Putamen (tissue), 1 donor: ENCODE measurements at places on chromosomes 6 and 20.

GRCh38 chr20:33267701-33268100 lies 15.3 kb upstream of the BPIFB1 start:
- no peak for DNase-seq

GRCh38 chr6:3991941-3992340 lies 87.0 kb downstream of the FAM217A start:
- no peak for DNase-seq

DNA sequence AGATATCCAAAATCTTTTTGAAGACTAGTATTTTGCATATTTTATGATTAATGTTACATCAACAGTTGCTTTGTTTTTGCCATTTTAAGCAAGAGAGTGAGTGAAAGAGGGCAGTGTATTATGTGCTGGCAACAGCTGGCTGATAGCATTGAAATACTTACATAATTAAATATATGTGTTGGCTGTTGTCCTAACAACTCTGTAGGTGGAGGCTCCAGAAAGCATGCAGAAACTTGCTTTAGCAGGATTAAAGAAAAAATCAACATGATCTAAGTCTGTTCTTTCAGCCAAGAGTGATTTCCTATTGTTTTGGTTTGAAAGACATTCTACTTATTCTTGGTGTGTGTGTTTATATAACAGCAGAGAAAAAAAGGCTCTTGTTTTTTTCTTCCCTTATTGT lies 127.5 kb downstream of the CDKAL1 start:
- peak; percentile 4 for DNase-seq

DNA sequence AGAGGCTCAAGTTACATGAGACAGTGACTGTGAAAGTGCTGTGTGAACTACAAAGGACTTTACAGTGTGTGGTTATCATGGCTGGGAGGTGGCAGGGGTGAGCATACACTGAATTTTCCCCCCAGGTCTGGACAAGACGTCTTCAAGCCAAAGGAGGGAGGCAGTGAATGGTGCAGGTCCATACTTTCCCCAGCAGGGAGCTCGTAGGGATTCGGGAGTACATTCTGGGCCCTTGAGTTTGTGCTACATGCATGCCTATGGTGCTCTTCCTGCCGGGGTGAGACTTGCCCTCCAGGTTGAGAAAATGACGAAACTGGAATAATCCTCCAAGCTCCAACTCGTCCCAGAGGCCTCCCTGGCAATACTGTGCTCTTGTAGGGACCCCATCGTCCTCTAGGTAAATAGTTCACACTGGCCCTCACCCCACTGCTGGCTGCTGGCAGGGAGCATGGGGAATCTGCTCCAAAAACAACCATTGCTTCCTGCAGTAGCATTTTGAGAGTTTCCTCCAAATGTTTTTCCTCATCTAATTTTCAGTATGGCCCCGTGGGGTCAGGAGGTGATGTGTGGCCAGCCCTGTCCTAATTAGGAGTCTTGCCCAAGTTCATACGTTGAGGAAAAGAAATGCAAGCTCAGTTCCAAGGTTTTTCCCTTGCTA lies 57.6 kb downstream of the ZNF831 start:
- no peak for DNase-seq

- no peak for DNase-seq
Measured at GRCh38 chr6:82915666-82916065, 150.0 kb downstream of the UBE3D start.

DNA sequence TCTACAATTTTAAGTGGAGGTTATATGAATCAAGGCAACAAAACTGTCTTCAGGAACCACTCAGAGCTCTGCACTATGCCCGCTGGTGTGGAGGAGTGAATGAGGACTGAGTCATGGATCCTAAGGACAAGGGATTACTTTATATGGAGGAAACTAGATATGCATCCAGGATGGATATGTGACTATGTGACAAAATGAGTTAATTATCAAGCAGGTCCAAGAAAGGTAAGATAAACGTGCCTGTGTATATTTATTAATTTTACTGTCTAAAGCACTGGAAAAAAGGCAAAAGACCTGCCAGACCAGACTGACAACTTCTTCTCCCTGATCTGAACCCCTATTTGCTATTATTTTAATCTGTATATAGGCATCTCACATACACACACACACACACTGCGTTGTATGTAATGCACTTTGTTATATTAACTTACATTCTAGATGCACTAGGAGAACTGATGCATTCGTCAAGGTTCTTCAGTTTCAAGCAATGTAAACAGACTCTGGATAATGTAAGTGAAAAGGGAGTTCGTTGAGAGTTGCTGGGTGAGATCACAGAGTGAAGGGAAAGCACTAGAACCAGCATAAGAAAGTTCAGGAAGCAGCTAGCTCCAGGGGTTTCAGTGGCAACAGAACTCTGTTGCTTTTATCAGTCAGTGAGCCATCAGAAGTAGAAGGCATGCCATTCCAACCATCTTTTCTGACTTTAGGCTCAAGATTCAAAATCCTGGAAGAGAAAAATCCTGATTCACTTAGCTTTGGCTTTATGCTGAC lies 26.4 kb upstream of the ADGRG6 start:
- no peak for DNase-seq

DNA sequence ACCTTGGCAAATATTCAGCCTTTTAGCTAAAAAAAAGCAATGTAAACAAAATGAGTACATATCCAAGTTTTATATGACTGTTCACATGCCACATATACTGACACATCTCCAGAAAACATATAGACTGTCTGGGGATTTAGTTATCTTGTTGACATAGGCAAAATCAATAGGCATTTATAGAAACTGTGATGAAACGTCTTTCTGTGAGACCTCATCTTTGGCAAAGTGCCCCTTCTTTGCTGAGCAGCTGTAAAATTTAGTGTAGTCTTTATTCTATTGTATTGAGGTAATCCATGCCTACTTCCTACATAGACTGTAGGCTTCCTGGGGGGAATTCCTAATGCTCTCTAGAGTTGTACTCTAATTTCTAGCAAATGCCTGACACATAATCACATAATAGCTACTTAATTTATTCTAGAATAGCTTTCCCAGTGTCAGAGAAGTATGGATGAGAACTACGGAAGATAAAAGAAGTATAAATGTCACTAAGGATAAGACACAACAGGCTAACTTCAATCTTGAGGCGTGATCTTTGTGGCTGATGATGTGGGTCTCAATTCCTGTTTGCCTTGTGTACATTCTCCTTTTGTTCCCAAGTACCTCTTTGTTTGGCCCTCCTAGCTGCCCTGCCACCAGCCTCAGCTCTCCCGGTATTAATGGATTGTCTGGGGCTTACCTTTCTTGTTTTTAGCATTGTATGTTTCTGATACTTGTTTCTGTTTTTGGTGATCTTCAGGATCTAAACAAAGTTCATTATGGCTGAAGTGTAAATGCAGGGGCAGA lies 30.6 kb downstream of the PTCHD4 start:
- DNase-seq, result no peak

- no peak for DNase-seq
Measured at GRCh38 chr20:3687655-3688054, 5.8 kb upstream of the ADAM33 start.

DNA sequence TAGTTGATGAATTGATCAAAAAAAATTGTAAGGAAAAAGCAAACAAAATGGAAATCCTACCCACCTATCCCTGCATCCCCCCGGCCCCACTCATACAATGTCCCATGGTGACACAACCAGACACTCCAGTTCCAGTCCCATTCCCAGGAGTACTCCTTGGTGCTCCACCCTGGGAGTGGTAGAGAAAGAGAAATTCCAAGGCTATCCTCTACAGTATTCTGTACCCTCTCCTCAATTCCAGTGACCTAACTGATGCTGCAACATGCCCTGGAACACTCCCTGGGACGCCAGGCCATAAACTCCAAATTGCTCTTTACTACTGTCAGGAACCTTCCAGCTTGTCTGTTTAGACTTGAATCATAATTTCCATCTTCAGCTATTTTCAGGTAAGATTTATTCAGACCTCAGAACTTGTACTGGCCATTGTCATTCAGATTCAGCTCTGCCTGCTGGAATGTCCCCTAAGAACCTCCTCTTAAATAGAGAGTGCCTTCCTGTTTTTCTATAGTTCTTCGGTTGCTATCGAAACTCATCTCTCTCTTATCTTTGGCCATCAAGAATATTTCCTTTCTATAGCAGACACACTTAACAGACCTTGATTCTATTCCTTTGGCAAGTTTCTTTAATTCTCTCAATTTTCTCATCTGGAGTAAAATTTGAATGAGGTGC lies 8.7 kb downstream of the GPX6 start:
- DNase-seq, result no peak

GRCh38 chr20:44993343-44993742 lies 27.0 kb downstream of the STK4 start:
- no peak for DNase-seq

DNA sequence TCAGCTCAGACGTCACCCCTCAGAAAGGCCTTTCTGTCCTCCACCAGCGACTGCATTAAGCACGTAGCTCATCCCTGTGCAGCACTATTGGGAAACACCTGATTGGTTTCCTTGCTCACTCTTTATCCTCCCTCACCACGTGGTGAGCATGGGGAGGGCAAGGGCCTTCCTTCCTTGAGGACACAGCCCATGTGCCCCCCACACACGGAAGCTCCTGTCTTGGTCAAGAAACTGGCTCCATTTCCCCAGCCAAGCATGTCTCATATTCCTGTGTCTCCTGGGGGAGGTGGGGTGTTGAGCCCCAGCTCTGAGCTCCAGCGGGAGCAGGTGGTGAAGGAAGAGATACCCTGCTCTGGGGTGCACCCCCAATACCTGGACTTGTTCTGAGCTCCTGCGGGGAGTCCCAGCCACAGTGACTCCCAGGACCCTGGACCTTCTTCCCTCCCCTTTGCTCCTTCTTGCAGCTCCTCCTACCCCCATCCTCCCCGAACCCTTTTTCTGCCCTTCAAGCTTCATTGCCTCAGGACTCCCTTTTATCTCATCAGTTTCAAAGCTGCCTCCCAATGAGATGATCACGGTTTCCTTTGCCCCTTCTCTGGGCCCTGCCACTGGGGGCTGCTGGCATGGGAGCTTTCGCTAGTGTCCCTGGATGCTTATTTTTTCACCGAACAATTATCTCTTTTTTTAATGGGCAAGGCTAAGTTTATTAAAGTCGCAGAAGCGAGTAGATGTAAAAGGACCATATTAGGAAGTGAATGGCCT lies 230.1 kb downstream of the TFAP2C start:
- DNase-seq, result no peak

- DNase-seq, result peak; percentile 8
Measured at GRCh38 chr6:128111096-128111495, 210.2 kb upstream of the THEMIS start.

DNA sequence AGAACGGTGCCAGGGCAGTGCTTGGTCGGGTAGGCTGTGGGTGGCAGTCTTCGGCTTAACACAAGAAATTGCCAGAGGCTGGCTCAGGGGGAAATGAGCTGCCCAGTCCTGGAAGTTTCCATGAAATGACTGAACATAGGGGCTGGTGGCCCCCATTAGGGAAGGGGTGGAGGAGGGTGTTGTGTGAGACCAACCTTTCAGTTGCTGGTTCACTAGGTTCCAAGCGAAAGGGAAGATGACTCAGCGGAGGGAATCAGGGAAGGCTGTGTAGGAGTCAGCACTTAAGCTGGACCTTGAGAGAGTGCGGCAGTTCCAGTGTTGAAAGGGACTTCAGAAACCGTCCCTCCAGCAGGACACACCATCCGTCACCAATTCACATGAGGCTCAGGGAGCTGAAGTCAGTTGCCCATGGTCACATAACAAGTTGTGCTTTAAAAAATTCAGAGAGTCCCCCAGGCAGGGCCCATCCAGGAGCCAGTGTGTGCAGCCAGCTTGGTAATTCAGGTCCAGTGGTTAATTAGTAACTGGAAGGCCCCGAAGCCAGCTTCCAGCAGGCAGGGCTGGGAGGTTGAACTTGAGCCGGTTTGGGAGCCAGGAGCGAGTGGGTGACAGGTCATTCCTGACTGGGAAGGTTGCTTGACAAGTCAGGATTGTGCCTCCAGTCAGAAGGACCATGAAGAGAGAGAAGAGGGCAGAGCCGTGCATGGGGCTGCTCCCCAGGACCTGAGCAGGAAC lies at the start of gene SGK2:
Gene SGK2, plus strand, starts transcription at position 616 of the 735 bp plus-strand sequence. CDS start 7,469 bp downstream, outside the sequence.
- DNase-seq, result no peak

- DNase-seq, result no peak
Measured at GRCh38 chr20:58712151-58712791, 19.7 kb downstream of the NPEPL1 start.

DNA sequence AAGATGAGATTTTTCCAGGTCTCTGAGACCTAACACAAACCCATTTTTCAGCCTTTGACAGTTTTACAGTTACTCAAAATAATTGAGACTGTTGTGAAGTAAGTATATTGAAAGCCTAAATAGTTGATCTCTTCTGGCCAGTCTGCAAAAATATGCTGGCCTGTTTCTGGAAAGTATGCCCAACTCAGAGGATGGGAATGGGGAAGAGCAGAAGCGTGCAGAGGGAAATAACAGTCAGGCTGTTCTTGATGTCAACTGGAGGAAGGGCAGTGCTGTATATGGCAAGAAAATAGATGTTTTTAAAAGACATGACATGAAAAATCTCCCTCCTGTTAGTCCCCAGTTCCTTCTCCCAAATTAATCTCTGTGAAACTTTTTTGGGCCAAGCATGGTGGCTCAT lies 3.8 kb downstream of the GID8 start:
- DNase-seq, result no peak

GRCh38 chr20:62012631-62013030 lies 53.0 kb downstream of the TAF4 start:
- no peak for DNase-seq

DNA sequence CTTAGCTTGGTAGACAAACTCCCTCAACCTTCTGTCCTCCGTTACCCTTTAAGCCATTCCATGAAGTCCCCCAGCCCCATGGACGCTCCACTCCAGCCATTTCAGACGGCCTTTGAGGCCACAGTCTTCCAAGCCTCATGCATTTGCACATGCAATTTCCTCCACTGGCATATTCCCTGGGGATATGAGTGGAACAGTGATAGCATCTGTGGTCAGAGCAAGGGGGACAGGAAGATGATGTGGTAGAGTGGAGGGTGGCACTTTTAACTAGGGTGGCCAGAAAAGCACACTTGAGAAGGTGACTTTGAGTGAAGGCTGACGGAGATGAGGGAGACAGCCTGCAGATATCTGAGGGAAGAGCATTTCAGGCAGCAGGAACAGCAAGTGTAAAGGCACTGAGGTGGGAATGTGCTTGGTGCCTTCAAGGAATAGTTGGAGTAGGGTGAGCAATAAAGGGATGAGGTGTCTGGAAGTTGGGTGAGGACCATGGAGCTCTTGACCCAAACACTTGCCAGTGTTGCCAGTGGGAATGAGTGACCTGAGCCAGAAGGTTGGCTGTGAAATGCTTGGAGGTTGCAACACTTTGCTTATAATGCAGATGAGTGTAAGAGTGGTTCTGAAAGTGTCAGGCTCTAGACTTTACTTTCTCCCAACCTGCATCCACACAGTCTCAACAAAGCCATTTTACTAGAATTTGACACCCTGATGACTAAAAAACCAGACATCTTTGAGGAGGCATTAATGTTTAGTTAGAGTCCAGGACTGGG lies 275.6 kb upstream of the SUPT3H start:
- DNase-seq, result no peak

DNA sequence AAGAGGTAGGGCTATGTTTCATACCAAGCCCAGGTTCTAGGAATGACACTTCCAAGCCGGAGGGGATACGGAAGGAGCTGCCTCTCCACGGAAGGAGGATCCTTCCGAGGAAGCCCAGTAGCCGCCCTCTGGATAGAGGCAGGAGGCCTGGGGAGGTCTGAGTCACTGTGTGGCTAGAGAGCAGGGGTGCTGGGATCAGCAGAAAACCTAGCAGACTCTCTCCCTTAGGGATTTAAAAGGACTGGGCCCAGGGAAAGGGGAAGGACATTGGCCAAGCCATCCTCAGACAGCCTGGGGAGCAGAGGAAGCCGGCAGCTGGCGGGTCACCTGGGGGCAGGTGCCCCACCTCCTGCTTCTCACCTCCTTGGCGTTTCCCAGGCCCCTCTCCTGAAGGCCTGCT lies 36.6 kb upstream of the NFATC2 start:
- DNase-seq, result no peak

- DNase-seq, result no peak
Measured at GRCh38 chr6:114032721-114033120, 61.8 kb upstream of the HDAC2 start.

- peak; percentile 49 for DNase-seq
Measured at GRCh38 chr6:36033935-36034334, 6.3 kb downstream of the MAPK14 start.
